ENCODE measurements at places on chromosomes 2 and 18. TPM values are rescaled to one million over a fixed set of nuclear protein-coding genes. Genes with fewer than 3 reads are reported as not detected.

CYP26B1 gene
- total RNA-seq, result 11.4 TPM

GRCh38 chr2:58377181-58377580 is 136.1 kb upstream of the FANCL start:
- no peak for DNase-seq

GRCh38 chr2:159093497-159093896 is 125.1 kb downstream of the TANC1 start:
- no peak for DNase-seq

LRRC30 gene
- total RNA-seq, result not detected

DNA sequence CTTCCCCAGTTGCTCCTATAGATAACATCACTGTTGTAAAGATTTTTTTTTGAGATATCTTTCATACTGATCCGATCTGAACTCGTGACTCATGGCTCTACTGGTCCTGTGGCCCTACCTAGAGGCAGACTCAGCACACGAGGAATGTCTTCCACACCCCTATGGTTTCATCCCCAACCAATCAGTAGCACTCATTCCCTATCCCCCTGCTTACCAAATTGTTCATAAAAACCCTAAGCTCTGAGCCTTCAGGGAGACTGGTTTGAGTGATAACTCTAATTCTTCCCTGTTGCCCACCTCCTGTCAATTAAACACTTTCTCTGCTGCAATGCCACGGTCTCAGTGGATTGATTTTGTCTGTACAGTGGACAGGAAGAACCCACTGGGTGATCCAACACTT is 4.2 kb upstream of the SAP130 start:
- DNase-seq, result no peak

LYPD6 gene
- total RNA-seq, result 0.43 TPM

SCN3A gene
- total RNA-seq, result 13.9 TPM

TGFA gene
- 27.5 TPM for total RNA-seq

- no peak for DNase-seq
These were observed 101.0 kb downstream of the TTC32 start for GRCh38 chr2:19800796-19801195.

DNA sequence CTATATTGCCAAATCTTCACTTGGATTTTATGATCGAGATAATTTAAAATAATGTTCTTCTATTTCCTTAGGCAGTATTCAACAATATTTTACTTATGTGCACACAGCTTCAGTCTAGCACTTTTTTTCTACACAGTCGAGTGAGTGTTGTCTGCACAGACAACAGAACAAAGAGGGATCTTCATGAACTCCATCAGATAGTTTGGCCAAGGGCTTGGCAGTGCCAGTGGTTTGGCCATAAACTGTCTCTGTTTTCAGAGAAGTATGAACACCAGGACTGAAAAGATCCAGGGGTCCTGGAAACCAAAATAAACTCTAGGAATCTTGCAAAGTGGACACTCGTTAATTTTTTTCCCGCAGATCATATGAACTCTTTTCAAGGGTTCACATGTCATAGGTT is 547.3 kb downstream of the PLCL1 start:
- no peak for DNase-seq

DNA sequence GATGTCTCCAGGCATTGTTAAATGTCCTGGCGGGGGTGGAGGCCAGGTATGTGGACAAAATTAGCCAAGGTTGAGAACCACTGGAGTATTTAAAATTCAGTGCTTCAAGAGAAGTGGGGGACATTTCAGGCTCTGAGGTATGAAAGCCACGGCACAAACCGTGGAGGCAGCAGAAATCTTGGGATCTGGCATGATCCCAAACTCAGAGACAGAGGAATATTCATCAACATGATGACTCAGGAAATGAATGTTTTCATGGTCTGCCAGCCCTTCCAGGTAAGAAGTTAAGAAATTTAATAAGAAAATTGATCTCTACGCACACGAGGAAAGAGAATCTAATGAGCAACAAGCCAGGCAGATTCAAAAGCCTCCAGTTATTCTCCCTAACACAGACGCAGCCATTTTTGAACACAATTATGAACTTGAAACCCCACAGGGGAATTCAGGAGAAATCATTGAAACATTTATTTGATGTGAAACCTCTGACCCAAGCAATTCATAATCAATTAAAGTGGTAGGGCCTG is 11.3 kb upstream of the GRP start:
- DNase-seq, result no peak

- DNase-seq, result no peak
These were observed 15.0 kb upstream of the ACVR1 start for GRCh38 chr2:157890969-157891642.

FAM168B gene
- total RNA-seq, result 92.5 TPM

OSR1 gene
- not detected for total RNA-seq

DOCK10 gene
- 185 TPM for total RNA-seq

CSRNP3 gene
- 4.8 TPM for total RNA-seq

RFTN2 gene
- total RNA-seq, result 3.2 TPM

DNA sequence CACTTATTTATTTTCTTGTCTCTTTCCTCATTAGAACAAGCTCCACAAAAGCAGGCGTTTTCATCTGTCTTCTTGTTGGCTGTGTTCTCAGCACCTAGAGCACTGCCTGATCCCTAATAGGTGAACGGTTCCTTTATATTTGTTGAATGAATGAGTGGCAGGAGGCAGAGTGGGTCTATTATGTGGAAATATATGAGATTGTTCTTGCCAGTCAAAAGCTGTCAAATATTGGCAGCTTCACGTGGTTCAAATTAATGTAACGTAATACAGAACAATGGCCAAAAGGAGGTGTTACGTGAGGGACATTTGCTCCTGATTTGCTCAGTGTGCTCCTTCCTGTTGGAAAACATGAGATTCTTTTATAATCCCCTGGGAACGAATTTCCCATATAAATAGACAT is 8.5 kb upstream of the ARHGAP25 start:
- no peak for DNase-seq

DNA sequence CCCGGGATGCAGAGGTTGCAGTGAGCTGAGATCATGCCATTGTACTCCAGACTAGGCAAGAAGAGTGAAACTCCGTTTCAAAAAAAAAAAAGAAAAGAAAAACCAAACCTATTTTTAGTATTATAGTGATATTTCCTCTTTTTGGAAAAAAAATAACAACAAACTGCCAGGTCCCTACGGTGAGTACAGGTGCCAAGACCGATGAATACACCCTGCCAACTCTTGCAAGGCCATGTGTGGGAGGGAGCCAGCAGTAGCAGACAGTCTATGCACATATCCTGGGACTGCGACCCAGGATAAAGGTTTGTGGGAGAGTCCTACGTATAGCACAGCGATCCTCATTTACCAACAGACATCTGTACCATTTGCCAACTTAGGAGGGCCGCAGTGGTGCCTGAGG is 69.6 kb upstream of the DNMT3A start:
- no peak for DNase-seq

TWIST2 gene
- total RNA-seq, result 9.0 TPM

DNA sequence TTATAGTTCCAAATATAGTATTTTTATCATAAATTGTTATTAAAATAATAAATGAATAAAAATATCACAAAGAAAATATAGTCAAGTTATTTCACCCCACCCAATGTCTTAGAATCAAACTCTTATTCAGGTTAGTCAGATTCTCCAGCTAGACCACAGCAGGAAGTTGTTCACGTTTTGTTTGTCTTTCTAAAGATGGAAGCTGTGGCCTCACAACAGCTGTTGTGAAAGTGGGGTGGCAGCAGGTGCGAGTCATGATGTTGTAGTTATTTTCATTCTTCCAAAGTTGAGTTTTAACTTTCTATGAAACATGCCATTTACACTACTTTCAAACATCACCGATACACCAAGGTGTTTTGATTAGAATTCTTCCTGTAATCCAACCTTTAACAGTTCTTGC is 272.9 kb downstream of the SLC8A1 start:
- DNase-seq, result no peak

ZSWIM2 gene
- not detected for total RNA-seq

GRCh38 chr18:61765097-61765496 is 127.7 kb downstream of the RNF152 start:
- no peak for DNase-seq

DNA sequence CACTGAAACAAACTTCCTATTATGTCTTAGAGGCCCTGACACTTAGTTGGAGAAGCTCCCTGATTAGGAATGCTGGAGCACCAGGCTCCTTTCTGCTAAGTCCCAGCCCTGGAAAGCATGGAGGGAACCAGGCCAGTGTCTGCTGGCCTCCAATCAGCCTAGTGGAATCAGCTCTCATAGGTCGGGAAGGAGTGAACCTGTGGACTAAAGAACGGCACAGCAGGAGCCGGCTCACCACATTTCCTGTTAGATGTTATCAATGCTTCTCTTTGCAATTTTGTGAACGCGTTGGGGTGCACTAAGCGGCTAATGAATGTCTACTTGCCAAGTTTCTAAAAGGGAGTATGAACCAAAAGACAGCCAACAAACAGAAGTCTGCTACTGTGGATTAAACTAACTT is 296.6 kb downstream of the NAPG start:
- DNase-seq, result no peak

DNA sequence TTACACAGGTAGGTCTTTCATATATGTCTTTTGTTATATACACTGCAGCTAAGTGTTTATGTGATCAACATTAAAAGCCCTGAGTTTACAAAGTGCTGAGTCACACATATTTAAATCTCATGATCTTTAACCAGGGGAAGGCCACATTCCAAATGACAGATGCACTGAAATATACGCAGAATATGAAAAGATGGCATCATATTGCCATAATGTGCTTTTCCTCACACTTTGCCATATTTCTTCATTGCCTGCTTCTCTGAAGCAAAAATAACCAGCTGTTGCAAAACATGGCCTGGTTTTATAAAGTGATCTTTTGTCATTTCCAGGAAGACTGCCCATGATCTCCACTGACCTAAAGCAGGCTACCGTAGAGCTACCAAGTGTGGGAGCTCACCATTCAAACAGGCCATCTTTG is 93.5 kb upstream of the MAPRE2 start:
- DNase-seq, result no peak

DNA sequence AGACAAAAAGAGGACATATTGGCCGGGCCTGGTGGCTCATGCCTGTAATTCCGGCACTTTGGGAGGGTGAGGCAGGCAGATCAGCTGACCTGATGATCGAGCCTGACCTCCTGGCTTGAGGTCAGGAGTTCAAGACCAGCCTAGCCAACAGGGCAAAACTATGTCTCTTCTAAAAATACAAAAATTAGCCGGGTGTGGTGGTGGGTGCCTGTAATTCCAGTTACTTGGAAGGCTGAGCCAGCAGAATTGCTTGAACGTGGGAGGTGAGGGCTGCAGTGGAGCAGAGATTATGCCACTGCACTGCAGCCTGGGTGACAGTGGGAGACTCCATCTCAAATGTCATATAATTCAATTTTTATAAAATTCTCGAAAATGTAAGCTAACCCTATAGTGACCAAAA is 84.5 kb downstream of the SEMA4F start:
- DNase-seq, result no peak

NYAP2 gene
- 0.16 TPM for total RNA-seq

GRCh38 chr2:77479895-77480294 is 42.3 kb downstream of the LRRTM4 start:
- no peak for DNase-seq

CYP1B1 gene
- total RNA-seq, result 73.6 TPM

GRCh38 chr18:11689669-11690565 is 853 bp downstream of the GNAL start:
- DNase-seq, result no peak

GRCh38 chr18:60391571-60392226 is 19.1 kb upstream of the MC4R start:
- no peak for DNase-seq

- DNase-seq, result no peak
These were observed 35.4 kb upstream of the CYP26B1 start for GRCh38 chr2:72183016-72183415.

DNA sequence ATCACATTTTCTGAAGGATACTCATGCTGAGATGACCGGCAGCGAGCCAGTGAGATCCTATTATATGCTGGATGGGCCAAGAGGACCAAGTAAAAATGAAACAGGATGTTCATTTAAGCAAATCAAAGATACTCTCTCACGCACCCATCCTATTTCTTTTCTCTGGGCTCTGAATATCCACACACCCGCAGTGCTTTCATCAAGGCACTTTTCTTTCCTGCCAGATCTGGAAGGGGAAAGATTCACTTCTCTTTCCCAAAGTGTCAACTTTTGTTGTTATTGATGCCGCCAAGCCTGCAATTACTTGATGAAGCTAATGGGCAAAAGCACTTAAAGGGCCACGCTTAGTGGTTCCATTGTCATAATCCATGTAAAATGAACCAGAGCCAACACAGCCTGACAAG is 191.9 kb upstream of the CHAC2 start:
- DNase-seq, result no peak

- no peak for DNase-seq
These were observed 141.4 kb upstream of the PIEZO2 start for GRCh38 chr18:11290786-11291185.

CROCC2 gene
- 3.6 TPM for total RNA-seq

- no peak for DNase-seq
These were observed 11.2 kb upstream of the SERPINB7 start for GRCh38 chr18:63763831-63764600.

- no peak for DNase-seq
These were observed 1256.9 kb upstream of the PIK3C3 start for GRCh38 chr18:40698129-40698528.

DNA sequence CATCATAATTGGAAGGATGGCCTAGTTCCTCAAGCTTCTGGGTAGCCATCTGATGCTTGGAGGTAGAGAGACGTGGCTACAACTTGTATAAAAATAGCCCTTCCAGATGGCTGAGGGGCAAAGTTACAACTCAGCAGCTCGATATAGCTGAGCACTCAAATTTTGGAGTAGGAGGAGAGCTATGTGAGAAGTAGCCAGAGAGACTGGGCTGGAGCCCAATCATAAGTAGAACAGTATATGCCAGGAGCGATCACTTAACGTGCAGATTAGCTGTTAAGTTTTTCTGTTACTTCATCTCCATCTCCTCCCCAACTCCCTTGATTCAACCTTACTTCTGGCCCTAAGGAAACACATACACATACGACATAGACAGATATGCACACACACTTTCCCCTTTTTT is 28.8 kb downstream of the CNRIP1 start:
- DNase-seq, result no peak

ADRA2B gene
- 9.0 TPM for total RNA-seq

DNA sequence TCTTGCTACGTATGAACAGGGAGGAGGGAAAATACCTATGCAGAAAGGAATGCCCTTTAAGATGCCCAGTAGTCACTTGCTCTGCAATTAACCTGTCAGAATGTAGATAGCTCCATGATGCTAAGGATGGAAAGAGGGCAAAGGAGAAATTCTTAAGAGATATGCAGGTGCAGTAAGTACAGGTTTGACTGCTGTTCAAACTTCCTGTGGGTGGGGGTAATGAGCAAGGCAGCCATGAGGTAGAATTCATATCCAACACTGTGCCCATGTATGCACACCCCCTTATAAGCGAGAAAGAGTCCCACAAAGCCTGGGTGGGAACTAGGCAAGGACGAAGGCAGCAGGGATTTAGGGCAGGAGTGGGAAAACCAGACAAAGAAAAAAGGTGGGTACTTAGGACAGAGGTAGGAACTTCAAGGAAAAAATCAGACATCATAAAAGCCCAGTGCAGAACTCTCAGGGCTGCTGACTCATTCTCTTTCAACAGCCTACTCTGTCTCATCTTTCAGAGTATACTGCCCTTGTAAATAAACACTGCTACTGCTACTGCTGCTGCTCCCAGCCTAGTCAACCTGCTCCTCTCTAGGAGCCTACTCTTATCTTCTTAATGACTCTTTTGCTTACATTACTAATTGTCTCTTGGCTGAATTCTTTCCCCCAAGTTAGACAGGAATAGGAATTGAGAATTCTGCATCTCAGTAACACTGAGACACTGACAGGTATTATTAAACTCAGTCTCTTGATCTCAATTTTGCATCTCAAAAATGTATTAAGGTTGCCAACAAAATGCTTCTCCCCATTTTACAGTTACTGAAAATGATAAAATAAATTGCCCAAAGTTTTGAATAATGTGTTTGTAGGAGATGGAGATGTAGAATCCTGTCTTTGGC is 189.0 kb downstream of the PTH2R start:
- no peak for DNase-seq

All from spleen (tissue), 13 donors.